ENCODE measurements at places on chromosomes 12 and 14.

- peak; percentile 55 for DNase-seq
These were observed 31.7 kb downstream of the ANO4 start for GRCh38 chr12:100826323-100826722.

GRCh38 chr12:25034676-25035075, 85.8 kb upstream of the BCAT1 start:
- no peak for DNase-seq

DNA sequence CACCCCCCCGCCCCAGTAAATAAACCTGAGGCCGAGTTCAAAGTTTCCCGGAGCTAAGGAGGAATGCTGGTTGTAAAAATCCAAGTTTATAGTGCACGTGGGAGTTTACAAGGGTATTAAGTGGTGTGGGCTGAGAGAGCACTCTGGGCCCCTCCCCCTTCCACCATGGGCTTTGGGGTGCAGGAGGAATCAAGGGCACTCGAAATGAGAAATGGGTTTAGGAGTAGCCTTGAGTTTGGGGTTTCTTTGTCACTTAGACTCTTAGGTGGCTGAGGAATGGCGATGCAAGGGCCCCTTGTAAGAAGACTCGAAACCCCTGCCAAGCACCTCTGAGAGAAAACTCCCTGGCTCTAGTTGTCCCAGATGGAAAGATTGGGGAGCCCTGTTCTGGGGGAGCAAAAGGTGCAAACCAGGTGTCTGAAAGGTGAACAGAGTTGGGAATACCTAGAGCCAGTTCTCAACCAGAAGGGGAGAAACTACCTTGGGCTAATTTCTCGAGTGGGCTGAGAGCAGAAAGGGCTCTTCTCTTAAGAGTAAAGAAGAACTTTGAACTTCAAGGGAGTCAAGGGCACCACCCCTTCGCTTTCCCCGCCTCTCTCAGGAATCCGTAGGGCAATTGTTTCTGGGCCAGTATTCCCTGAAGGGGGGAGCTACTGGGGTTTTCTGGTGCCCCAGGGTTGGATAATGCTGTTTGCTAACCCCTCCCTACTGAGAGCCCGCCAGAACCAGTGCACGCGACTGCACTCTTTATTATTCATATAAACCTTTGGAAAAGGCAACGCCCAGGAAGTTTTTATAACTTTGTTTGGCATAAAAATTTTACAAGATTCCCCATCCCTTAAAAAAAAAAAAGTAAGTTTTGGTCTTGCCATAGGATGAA, 4.0 kb upstream of the HOTAIR start:
- no peak for DNase-seq

DNA sequence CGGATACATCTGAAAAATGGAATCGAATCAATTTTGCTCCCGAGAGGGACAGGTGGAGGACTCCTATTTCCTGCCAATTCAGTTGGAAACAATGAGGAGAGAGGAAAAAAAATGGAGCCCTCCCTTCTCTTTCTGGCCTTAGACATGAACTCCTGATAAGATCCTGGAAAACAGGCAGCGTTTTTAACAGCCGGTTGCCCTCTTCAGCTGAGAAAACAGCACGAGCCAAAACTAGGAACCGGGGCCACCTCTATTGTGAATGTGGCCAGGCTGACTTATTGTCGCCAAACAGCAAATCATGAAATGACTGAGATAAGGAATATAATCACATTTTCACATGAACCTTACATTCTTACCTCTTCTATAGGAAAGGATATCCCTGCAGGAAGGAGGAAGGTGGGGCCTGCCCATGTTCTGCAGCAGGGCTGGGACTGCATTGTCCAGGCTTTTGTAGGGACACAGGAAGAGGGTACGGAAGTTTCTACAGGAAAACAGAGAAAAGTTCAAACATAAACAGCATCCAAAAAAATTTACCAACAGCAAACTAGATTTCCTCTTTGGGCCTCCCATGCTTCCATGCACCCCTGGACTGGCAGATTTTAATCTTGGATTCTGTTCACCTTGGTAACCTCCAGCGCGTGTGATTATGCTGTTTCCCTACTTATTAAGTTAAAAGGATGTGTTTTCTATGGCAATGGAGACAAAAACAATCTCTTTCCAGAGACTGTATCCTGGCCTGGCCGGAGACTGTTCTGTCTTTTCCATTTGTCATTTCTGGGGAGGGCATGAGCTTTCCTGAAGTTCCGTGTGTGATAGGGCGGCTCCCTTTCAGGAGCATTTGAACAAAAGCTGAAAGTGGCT, 29.0 kb upstream of the ELK3 start:
- no peak for DNase-seq

DNA sequence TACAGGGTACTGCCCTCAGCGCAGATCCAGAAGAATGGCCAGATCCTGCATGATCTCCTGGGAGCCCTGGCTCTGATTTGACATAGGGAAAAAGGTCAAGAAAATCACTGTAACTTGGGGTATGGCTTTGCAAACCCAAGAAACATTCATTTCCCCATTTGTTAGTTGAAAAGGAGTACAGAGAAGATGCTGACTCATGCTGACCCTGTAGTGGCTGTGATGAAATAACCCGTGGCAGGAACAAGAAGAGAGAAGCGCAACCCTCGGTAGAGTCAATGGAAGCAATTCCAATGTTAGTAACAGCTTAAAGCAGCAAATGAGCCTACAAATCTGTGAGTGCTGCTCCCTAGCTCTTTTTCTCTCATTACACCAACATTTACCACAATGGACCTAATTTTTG, 281.6 kb upstream of the NPAS3 start:
- no peak for DNase-seq

- no peak for DNase-seq
These were observed 121.5 kb downstream of the RBM19 start for GRCh38 chr12:113844495-113845210.

- DNase-seq = no peak
These were observed 57.9 kb downstream of the GPR68 start for GRCh38 chr14:91186515-91187066.

DNA sequence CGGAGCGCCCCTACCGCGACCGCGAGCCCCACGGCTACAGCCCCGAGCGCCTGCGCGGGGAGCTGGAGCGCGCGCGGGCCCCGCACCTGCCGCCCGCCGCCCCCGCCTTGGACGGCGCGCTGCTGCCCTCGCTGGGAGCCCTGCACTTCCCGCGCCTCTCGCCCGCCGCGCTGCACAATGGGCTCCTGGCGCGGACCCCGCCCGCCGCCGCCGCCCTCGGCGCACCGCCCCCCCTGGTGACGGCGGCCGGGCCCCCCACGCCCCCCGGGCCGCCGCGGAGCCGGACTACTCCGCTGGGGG, 27.0 kb downstream of the LRCOL1 start:
- no peak for DNase-seq

GRCh38 chr14:67680121-67680602, 5.7 kb upstream of the VTI1B start:
- no peak for DNase-seq

DNA sequence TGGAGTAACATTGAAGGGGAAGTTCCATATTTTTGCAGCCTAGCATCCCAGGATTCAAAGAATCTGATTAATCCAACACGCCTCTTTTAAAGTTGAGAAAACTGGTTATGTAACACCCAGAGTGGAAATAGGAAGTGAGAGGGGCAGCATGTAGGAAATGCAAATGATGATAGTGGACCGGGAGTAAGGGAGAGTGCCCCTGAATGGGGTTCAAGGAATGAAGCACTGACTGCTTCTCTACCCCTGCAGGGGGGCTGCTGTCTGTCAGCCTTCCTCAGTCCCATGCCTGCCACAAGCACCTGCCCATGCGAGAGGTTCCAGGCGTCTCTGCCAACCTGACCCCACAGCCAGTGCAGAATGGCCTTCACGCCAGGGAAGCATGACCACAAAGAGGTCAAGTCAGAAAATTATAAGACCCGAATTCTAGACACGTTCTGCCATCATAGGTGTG, 126.5 kb upstream of the CCND2 start:
- no peak for DNase-seq

GRCh38 chr12:76520348-76520747, 39.2 kb downstream of the OSBPL8 start:
- no peak for DNase-seq

- DNase-seq = no peak
These were observed 488.3 kb upstream of the ATXN7L3B start for GRCh38 chr12:74049348-74049747.

DNA sequence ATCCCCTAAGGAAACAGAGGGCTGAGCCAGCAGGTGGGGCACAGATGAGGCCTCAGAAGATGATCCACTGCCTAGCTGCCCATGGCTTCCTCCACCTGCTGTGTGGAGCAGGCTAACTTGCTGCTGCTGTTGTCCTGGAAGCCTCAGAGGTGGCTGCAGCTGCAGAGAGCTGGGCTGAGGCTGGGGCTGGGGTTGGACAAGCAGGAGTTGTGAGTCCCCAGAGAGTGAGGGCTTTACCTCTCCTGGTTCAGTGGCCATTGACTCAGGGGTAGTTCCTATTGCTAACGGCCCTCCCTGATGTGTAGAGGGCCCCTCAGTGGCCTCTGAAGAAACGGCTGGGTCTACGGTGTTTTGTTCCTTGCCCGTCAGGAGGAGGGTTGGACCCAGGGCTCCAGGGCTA, 13.7 kb upstream of the PRKAG1 start:
- no peak for DNase-seq

GRCh38 chr12:113238309-113238708, 17.0 kb downstream of the TPCN1 start:
- no peak for DNase-seq

GRCh38 chr12:49874142-49874897, 29.4 kb downstream of the FAIM2 start:
- no peak for DNase-seq

GRCh38 chr14:86838363-86838762, 1154.6 kb downstream of the GALC start:
- peak; percentile 17 for DNase-seq

- no peak for DNase-seq
These were observed 68.5 kb downstream of the DAO start for GRCh38 chr12:108948367-108948766.

GRCh38 chr14:32078023-32078857, 1.1 kb downstream of the ARHGAP5 start:
- peak; percentile 14 for DNase-seq

DNA sequence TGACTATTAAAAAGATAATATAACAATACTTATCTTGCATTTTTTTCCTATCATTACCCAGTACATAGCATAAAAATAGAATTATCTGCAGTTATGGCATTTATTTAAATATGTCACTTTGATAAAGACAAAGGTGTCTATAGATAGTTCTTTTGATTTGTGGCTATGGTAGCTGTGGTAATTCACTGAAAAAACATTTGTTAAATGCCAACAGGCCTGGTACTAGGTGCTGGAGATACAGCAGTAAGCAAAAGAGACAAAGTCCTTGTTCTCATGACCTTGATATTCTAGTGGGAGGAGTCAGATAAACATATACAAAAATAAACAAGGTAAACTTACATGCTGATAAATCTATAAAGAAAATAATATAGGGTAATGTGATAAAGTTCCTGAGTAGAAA, 44.7 kb downstream of the INSM2 start:
- no peak for DNase-seq

- DNase-seq = no peak
These were observed 28.6 kb upstream of the BATF start for GRCh38 chr14:75493592-75494087.

DNA sequence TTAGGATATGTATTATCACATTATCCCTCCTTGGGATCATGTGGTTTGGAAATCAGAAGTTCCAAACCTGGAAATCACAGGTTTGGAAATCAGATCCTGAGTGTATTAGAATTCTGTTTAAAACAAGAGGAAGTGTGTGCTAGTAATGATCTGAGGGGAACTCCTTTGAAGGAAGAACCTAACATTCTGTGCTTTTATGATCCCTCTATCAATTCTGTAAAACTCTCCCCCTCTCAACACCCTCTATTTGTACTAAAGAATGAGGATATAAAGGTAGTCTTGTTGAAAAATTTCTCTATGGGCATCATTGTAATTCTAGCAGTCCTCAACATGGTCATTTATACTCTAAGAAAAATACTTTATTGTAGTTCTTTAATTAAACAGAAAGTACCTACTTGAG, 97.4 kb downstream of the SRGAP1 start:
- no peak for DNase-seq

DNA sequence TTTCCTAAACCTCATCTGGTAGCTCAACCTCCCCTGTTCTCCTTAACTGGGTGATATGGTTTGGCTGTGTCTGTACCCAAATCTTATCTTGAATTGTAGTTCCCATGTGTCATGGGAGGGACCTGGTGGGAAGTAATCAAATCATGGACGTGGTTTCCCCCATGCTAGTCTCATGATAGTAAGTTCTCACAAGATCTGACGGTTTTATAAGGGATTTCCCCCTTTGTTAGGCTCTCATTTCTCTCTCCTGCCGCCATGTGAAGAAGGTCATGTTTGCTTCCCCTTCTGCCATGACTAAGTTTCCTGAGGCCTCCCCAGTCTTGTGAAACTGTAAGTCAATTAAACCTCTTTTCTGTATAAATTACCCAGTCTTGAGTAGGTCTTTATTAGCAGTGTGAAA, 19.5 kb downstream of the COX16 start:
- DNase-seq = no peak

DNA sequence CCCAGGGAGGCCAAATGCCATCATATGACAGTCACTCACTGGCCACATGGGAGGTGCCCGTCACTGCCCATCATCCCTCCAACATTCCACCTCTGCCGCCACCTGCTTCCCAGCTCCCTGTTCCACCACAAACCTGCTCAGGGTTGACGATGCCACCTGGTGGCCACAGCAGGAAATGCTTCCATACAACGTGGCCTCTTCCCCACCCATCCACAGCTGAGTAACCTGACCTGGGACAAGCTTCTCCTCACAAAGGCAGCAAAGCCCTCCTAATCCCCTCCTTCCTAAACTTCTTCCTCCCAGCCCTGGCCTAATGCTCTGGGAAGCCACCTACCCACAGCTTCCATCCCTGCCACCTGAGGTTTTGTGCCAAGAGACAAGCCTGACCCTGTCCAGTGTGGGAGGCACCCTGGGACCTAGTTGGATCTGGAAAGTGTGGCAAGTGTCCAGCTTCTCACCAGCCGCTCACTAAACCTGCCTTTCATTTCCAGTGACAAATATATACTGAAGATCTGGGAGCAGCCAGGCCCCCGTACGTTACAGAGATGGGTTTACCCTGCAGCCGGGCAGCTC, 4.3 kb downstream of the DEGS2 start:
- DNase-seq = peak; percentile 6

- DNase-seq = no peak
These were observed 5.1 kb downstream of the IFI27 start for GRCh38 chr14:94115631-94116030.

DNA sequence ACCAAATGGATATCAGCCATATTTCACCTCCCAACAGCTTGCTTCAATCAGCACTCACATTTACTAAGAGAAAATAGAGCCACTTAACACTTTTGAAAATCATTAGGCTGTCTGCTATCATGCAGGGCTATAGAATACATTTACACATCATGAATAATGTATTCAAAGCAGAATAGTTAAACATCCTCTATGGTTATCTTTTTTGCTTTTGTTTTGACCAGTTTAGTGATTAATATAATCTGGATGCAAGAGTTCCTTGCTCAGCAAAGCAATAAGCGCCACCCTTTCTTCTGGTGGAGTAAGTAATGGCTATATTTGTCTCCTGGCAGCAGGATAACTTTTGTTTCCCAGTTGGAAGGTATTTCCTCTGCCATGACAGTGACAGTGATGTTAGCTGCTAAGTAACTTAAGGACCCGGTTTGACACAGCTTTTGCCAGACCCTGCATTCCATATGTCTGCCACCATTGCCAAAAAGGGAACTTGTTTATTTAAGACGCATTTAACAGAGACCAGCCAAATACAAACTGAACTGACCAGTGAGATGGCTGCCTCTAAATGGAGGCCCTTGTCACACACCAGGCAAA, 70.3 kb upstream of the NR2C1 start:
- no peak for DNase-seq

All from MM.1S (cell line).